NCI-H1436 (cell line): ENCODE measurements at places on chromosomes 1 and 21.

- DNase-seq, result no peak
Observed at GRCh38 chr1:219824338-219824737, 104.0 kb downstream of the SLC30A10 start.

- DNase-seq, result no peak
Observed at GRCh38 chr21:34988139-34988538, 61.0 kb downstream of the RUNX1 start.

GRCh38 chr1:159092036-159092760 lies 15.6 kb upstream of the AIM2 start:
- no peak for DNase-seq

- no peak for DNase-seq
Observed at GRCh38 chr1:15432324-15432723, 5.9 kb upstream of the CTRC start.

GRCh38 chr1:86194491-86195034 lies 38.0 kb upstream of the COL24A1 start:
- DNase-seq, result no peak

DNA sequence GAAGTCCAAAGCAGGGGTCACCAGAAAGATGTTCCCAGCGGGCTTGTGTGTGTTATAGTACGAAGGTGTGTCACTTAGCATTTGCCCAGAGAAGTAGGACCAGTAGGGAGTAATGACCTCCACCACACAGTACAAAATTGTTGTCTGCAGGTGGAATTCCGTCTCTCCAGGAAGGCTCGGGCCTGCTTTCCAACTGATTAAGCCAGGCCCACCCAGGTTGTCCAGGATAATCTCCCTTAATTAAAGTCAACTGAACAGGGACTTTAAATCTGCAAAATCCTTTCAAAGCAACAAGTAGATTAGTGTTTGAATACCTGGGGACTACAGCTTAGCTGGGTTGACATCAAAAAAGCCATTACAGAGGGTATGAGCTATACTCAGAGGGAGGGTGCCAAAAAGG lies 131.3 kb downstream of the BACH1 start:
- no peak for DNase-seq

DNA sequence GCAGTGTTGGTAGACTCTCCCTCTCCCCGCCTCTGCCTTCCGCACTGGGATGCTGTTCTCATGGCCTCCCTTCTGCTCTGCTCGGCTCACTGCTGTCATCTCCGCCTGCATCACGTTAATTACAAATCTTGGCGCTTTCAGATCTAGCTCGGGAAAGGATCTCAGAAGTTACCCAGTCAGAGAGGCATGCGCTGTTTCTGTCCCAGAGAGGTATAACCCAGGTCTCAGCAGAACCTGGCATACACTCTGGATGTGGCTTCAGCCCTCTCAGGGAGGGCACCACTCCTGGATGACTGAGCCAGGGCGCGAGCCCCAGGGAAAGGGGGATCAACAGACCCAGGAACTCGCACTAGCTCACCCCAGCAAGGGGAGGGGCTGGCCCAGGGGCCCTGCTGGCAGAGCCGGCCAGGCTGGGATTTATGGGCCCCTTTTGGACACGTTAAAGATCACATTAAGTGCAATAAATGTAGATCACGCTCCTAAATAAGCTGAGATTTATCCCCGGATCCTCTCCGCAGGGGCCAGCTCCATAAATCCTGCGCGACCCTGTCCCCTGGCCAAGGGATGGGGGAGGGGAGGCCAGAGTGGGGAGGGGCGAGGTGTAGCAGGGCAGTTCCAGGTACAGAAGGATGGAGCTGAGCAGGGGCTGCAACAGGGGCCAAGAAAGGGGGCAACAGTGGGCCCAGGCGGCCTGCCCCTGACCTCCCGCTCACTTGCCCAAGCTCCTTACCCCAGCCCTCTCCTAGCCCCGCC lies 101.3 kb upstream of the ZBTB40 start:
- no peak for DNase-seq

GRCh38 chr1:185315445-185316071 lies 1.5 kb downstream of the IVNS1ABP start:
- no peak for DNase-seq

DNA sequence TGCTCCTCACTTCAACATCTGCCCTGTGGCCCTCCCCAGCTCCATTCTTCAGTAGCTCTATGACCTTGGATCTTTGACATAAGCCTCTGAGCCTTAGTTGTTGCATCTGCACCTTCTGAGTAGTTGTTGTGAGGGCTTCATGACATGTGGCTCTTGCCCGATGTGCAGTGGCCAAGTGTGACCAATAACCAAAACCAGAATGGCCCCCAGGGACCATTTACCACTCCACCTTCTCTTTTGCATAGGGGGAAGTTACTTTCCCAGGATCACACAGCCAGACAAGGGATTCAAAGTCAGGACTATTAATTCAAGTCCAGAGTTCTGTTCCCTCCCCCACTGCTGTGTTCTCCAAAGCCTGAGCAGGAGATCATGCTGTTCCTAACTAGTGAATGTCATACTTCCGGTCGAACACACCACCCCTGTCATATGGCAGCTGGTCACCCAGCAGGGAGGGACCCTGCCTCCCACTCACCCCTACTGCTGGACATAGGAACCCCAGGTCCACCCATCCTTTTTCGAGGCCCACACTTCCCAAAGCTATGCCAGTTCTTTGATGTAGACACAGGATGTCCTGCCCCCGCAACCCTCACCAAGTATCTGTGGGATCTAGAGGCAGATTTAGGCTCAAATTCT lies 4.0 kb downstream of the FGR start:
- DNase-seq, result no peak

DNA sequence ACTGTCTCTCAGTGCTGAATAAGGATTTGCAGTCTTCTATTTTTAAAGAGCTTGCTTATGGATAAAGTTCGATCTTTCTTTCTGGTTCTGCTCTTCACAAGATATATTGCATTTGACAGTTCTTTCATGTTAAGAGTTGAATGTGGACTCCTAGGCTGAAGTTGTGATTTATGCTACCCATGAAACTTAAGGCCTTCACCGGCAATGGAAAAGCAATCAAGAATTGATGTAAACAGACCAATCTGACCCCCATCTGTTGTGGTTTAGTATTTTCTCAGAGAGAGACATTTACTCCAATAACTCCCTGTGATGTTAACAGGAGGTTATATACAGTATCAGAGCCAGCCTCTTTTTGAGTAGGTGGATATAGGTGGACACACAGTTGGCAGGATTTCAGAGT lies 165.8 kb downstream of the PAPPA2 start:
- DNase-seq, result no peak

- peak; percentile 12 for DNase-seq
Observed at GRCh38 chr1:17405898-17406759, 33.3 kb downstream of the RCC2 start.

DNA sequence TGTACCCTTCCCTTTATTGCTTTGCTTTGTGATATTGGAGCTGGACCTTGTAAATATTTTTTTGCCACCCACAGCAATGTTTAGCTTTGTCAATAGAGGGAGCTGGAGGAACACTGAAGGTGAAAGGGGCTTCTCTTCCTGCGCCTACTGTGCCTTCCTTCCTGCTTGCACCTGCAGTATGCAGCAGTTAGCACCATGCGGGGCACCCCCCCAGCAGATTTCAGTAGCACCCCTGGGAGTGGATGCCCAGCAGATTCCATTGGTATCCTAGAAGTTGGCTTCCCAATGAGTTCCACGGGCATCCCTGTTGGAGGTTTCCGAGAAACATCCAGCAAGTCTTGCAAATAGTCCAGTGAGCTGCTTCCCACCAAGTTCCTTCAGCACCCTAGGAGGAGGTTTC lies 25.6 kb downstream of the S100A10 start:
- peak; percentile 47 for DNase-seq

GRCh38 chr1:179318491-179318890 lies 24.9 kb downstream of the SOAT1 start:
- no peak for DNase-seq

DNA sequence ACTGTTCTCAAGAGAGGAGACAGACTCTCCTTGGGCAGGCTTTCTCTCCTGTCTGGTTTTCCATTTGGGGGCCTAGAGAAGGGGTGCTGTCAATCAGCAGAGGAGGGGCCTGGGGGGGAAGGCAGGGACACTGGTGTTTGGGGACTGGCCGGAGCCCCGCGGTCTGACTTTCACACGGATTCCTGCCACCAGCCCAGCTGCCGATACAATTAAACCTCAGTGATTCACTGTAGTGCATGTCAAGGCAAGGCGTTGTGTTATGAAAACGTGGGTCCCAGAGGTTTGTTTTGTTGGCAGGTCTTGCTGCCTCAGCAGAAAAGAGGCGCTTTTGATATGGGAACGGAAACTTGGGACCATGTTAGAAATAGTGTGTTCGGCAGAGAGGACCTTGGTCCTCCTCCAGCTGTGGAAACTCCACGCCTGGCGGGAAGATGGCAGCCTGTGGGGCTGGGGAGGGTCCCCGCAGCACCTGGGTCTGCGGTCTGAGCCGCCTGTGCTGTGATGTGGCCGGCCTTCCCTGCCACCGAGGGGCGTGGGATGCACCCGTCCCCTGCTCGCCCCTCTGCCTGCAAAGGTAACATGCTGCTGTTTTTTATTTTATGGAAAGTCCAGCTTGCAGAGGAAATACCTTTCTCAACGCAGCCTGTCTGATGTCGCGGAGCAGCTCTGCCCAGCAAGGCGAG lies 47.6 kb downstream of the SPSB1 start:
- no peak for DNase-seq

- DNase-seq, result peak; percentile 62
Observed at GRCh38 chr1:181676269-181676668, 193.0 kb downstream of the CACNA1E start.

DNA sequence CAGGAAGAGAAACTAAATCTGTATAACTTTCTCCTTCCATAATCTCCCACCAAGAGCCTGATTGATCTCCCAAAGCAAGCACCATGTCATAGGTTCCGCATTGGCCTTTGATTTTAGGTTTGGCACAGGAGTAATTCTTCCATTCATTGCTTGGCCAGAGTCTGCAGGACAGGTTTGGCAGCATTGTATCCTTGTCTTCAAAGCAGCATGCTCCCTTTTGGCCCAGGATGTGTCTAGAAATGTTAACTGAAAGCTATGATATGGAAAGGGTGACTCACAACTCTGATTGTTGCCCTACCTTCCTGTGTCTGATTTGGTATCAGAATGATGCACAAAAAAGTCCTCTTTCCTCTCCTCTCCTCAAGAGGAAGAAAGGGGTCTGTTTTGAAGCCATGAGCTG lies 824.3 kb upstream of the PRMT6 start:
- DNase-seq, result no peak

- no peak for DNase-seq
Observed at GRCh38 chr1:199936441-199936840, 91.1 kb upstream of the NR5A2 start.

- no peak for DNase-seq
Observed at GRCh38 chr1:42973799-42974198, 15.1 kb upstream of the SLC2A1 start.

DNA sequence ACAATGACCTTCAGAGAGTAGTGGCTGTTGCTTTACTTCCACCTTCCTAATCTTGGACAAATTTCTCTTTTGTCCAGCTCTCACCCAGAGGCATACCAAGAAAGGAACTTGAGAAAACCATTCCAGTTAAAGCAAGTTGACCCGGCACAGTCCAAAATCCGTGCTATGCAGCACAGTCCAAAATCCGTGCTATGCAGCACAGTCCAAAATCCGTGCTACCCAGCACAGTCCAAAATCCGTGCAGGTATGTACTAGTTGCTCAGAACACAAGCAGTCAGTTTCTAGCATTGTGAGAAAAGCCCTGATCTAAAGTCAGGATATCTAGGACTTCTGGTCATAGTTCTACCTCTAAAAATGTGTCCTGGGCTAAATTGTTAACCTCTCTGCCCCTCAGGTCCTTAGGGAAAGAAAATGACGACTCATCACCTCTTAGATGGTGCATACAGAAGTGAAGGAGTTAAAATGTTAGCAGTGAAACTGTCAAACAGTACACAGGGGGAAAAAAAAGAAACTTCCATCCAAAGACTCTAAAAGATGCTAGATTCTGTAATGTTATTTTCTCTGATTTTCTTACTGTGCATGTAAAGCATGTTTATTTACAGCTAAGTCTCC lies 40.3 kb upstream of the ENAH start:
- DNase-seq, result no peak

GRCh38 chr1:202622388-202622787 lies 87.9 kb downstream of the SYT2 start:
- no peak for DNase-seq

DNA sequence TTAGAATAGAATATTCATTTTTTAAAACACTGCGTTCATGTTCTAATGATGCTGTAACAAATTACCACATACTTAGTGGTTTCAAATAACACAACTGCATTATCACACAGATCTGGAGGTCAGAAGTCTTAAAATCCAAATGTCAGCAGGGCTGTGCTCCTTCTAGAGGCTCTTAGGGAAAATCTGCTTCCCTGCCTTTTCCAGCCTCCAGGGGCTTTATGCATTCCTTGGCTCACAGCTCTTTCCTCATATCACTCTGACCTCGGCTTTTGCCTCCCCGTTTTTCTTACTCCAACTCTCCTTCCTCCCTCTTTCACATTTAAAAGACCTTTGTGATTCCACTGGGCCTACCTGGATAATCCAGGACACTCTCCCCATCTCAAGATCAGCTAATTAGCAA lies 18.6 kb upstream of the FMN2 start:
- DNase-seq, result no peak

- DNase-seq, result no peak
Observed at GRCh38 chr1:212514056-212514614, 81.4 kb downstream of the NENF start.

DNA sequence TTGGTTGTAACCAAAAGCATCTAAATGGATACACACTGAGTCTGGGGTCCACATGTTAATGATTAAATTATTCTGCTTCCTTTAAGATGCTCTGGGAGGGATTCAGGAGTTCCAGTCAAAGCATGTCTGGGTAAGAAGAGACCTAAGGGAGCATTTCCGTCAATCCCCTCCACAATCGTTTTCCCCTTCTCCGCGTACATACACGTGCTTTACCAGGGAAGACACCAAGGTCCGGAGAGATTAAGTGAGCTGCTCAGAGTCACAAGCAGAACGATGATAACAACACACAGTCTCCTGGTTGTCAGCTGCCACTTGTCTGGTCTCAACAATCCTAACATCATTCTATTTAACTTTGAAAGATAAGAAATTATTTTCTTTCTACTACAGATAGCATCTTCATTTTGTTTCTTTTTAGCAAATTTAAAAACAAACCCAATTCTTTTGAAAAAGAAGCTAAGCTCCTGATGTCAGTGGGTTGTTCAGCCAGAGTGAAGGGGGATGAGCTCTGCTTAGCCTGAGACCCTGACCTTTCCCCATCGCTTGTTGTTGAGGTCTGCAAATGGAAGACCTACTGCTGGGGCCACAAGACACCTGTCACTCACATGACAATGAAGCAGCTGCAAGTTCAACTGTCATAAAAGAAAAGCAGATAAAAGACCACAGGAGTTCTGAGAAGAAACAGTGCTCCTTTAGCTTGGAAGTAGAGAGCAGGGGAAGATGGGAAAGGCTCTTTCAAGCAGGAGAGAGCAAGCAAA lies 4.5 kb downstream of the PAFAH2 start:
- DNase-seq, result no peak
